ENCODE measurements at places on chromosomes 1 and 21.

DNA sequence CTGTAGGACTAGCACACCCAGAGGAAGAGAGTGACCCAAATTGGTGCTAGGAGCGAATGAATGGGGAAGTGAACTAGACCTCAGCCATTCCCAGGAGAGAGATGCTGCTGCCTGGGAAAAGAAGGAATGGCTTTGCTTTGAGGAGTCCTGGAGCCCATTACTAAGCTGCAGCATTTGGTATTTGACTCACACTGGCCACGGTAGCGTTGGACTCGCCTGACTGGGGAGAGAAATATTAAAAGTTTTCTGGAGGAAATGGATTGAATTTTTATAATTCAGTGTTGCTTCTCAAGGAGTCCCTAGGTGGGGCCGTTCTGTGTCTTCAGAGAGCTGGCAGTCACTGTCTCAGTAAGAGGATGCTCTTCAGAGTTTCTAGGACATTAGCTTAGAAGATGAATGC is 40.2 kb downstream of the PIK3CD start:
- DNase-seq, result no peak

DNA sequence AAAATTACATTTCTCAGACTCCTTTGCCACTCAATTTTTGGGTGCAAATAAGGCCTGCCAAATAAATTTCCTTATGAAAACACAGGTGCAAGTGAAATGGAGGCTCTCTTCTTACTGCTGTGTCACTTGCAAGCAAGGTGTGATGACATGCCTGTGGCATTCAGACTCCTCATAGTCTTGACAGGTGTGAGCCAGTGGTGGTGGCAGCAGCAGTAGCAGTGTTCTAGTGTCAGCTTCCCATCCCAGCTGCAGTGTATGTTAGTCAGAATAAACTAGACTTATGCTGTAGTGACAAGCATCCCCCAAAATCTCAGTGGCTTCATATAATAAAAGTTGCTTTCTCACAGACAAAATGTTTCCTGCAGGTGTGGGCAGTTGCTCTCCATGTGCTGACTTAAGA is 3.8 kb upstream of the EEIG2 start:
- DNase-seq, result no peak

GRCh38 chr1:27322569-27323240 is 742 bp downstream of the TMEM222 start:
- no peak for DNase-seq

GRCh38 chr1:11729498-11730428 is 6.2 kb upstream of the AGTRAP start:
- no peak for DNase-seq

- DNase-seq, result no peak
Measured at GRCh38 chr1:239817276-239817675, 274.4 kb upstream of the FMN2 start.

DNA sequence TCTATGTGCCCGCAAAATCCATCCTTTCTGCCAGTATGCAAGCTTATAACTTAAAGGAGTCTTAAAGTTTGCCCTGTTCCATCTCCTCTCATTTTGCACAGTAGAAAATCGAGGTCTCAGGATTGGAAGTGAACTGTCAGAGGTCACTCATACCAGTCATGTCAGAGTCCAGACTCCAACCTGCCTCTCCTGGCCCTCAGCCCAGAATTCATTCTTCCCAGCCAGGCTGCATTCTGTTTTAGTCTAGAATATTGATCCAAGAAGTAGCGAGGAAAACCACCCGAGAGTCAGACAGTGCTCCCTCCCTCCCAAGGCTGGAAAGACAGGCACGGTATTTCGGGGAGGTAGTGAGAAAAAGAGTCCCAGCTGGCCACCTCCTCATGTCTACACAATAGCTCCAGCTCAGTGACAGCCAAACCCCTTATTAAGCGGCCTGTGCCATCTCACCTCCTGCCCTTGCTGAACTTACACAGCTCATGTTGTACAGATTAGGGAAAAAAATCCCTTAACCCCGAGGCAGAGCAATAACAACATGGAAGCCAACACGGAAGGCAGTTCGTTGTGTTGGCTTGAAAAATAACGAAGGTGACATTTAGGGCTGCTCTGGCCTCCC is 89.4 kb downstream of the OMA1 start:
- DNase-seq, result no peak

DNA sequence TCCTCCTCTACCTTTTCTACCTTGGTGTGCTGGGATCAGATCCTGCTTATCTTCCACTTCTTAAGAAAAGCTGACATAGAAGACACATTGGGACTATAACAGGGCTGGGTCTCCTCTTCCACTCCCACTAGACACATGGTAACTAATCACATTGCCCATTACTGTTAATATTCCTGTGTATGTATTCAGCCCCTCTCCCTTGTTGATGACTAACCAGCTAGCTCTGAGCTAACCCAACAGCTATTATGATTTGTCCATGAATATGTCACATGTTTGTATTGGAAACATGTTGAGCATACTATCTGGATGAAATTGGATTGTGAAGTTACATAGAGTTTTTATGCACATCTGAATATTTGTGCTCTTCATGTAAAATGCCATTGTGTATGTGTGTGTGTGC is 52.9 kb downstream of the MPZL1 start:
- DNase-seq, result no peak

DNA sequence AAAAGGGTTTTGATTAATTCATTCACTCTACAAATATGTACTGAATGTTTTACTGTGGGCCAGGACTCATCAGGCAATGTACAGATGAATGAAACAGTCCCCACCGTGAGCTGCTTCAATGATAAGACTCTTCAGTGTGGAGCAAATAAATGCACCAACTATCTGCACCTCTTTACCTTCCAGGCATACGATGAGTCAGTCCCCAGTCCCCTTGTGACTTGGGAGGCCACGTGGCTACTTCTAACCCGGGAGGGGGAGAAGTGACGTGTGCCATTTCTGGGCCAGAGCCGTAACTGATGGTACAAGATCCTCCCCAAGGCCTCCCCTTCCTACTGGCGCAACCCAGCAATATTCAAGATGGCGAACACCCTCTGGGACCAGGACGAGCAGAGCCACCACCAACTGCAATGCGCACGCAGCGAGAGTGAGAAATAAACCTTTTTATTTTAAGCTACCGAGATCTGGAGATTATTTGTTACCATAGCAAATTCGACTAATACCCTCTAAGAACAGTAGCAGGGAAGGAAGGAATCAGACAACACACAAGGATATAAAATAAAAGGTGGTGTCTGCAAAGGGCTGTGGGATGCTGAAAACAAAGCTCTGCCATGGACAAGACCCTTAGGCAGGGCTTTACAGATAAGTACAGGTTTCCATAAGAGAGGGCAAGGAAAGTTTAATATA is 74.5 kb downstream of the NPHP4 start:
- DNase-seq, result no peak

DNA sequence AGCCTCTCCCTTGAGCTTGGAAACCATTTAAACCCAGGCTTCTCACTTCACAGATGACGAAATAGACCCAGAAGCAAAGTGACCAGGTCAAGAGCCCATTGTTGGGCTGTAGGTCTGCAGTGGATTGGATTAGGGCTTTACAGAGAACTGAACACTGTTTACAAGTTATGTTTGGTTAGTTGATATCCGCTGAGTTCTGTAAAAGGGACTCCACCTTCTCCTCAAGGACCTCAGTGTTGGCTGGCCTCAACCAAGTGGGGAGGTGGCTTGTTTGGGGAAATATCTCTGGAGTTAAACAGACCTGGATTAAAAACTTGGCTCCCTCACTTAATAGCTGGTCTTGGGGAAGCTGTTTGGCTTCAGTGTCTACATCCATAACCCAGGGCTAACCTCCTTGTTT is 88.1 kb downstream of the UCK2 start:
- no peak for DNase-seq

- DNase-seq, result peak; percentile 52
Measured at GRCh38 chr1:40143891-40144575, 17.2 kb upstream of the RLF start.

GRCh38 chr1:22030473-22030872 is 22.0 kb upstream of the CDC42 start:
- no peak for DNase-seq

DNA sequence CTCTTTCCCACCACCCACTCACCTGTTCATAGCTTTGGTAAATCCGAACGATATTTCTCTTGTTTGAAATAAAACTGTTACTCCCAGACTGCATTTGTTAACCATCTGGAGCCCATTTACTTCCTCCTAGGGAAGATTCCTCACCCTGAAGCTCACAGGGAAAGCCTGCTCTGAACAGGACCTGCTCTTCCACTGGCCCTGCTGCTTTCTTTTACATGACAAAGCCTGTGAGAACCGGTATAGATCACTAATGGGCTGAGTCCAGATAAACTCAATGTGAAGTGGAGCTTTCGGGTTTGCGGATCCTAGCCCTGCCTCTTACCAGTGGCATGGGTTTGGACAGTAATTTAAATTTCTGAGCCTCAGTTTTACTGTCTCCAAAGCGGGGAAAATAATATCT is 45.2 kb downstream of the FAM163A start:
- no peak for DNase-seq

DNA sequence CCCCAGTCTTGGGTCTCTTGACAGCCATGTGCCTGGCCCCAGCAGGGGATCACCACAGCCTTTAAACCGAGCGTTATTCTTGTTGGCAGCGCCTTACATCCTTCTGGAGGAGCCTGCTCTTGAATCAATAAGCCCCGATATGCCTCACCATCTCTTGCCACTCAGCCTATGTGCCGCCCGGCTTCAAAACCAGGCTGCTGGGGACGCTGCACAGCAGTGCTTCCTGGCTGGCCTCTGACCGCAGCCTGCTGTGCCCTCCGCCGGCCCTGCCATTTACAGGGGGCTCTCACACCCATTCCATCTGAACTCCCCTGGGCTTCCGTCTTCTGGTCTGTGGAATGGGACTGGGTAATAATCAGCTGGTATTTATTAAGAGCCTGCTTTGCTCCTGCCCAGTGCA is 3.0 kb upstream of the PEX10 start:
- DNase-seq, result no peak

DNA sequence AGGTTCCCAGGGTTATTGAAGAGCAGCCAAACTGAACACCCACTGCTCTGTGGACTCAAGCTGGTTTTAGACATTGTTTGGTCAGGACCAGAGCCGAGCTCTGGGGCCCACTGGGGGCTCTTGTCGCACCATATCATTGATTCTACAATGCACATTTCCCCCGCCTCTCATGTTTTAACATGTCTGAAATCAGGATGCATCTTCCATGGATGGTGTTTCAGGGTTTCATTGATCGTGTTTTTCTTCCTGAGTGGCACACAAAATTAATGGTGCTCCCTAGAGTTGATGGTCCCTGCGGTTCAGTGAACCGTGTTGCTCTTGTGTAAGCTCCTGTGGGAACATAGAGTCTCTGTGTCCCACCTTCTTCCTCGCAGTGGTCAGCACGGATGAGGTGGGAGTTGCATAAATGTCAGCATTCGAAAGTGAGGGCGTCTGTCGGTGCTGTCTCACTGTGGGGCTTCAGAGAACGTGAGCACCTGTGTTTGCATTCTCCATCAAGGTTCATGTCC is 38.3 kb downstream of the GALNT2 start:
- DNase-seq, result no peak

DNA sequence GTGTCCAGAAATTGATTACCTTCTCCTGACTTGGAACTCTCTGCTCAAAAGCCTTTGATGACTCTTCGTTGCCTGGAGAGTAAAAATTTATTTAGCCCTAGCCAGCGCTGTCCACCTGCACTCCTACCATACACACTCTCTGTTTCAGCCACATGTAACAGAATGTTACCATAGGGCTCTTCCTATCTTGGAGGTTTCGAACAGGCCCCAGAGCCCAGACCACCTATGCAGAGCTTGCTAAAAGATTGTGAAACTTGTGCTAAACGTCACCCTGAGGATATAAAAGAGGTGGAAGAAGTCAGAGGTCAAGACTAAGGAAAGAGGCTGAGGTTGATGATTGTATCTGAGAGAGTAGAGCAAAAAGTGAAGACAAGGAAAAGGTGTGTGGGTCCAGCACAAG is 237.0 kb upstream of the HOOK1 start:
- DNase-seq, result no peak

Data from HuH-7 (cell line).